ENCODE measurements at places on chromosomes 11 and 22.

GRCh38 chr22:37258005-37258752, 14.1 kb upstream of the RAC2 start:
- no peak for DNase-seq

DNA sequence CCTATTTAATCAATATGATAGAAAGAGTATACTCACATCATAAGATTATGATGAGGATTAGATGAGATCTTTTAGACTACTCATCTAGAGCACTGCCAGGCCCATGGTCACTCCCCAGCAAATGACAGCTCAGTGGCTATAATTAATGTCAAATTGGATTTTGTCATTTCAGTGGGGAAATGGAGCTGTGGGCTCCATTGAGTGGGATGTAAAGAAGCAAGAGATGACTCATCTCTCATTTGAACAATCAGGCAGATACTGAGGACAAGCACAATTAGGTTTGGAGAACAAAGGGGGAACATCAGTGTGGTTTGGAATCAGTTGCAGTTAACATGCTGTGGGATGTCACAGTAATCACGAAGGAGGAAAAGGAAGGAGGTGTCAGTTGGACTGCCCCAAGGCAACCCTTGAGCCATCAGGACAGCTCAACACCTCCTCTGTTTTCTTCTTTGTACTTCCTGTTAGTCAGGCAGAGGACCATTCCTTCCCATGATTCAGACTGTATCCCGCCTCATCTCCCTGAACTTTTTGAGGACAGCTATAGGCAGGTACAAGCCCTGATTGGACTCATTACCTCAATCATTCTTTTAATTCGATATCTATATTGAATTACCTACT, 473.7 kb upstream of the ISX start:
- no peak for DNase-seq

DNA sequence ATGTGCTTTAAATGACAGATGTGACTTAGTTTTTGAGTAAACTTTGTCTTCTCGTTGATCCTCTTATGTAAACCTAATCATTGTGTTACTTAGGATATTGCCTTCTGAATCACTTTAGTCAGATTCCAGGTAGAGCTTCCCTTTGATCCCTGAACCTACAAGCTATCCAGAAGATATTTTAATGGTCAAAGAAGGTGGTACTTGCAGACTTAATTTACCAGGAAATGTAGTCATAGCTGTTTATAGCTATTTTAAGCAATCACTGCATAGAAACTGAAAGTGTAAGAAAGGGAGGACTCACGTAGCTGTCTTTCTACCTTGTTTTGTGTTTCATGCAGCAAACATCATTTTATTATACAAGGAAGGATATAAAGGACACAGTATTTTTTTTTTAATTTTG, 189.5 kb downstream of the DDX10 start:
- no peak for DNase-seq

DNA sequence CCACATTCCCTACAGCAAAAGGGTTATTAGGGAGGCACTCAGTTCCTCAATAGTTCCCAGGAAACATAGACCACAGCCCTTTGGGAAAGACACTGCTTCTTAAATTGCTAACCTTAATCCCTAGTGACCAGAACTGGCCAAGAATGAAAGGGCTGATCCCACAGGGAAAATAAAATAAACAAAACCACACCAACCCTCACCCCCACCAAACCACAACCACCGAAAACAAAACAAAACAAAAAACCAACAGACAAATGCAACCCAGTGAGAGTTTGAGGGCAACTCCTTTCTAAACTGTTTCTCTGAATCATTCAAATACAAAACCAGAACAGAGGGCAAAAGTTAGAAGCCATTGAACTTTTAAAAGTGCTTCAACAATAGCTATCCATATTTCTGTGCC, 57.2 kb downstream of the NAV2 start:
- no peak for DNase-seq

DNA sequence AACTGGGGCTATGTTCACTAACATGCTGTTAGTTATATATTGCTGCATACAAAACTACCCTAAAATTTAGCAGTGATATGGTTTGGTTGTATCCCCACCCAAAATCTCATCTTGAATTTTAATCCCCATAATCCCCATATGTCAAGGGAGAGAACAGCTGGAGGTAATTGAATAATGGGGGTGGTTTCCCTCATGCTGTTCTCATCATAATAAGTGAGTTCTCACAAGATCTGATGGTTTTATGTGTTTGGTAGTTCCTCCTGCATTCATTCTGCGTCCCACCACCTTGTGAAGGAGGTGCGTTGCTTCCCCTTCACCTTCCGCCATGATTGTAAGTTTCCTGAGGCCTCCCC, 10.0 kb upstream of the PATL1 start:
- DNase-seq, result no peak

DNA sequence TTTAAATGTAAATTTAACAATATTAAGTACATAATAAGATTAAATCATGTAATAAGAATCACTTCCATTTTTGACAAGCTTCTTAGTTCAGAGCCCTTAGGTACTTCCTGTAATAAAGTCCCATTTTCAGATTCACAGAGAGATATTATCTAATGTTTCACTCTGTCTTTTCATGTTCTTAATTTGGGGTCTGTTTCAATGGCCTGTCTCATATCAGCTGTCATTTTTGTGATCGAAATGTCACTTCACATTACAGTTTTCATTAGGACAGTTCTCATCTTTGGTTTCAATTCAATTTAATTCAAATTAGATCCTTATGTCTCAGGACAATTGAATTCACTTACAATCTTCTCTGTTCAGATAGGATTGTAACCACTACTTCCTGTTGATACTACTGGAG, 22.6 kb upstream of the OLFML1 start:
- DNase-seq, result peak; percentile 8

DNA sequence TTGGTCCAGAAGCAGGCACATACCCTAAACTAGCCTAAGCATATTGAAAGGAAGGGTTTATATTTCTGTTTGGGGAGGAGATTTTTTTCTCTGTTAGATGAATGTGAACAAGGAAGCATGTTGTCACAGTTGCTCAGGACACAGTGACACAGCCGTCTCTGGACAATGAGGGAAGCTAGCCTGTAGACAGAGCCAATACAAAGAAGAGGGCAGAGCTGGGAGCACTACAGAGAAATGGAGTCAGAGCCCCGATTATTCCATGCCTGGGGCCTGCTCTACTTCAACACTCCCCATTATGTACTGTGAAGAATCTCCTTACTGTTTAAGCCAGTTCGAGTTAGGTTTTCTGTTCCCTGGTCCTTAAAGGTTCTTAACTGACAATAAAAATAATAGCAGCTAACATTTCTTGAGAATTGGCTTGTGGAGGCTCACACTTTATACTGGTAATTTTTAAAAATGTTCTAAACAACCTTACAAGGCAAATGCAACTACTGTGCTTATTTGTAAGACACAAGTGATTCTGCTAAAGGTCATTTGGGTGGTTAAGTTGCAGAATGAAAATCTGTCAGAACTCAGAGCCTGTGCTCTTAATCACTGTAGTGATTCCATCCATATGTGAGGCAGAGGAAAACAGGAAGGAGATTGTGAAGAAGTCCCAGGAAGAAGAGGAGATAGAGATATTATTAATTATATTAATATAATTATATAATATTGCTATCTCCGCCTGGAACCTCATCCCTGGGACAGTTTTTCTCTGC, 58.8 kb upstream of the RRAS2 start:
- no peak for DNase-seq

DNA sequence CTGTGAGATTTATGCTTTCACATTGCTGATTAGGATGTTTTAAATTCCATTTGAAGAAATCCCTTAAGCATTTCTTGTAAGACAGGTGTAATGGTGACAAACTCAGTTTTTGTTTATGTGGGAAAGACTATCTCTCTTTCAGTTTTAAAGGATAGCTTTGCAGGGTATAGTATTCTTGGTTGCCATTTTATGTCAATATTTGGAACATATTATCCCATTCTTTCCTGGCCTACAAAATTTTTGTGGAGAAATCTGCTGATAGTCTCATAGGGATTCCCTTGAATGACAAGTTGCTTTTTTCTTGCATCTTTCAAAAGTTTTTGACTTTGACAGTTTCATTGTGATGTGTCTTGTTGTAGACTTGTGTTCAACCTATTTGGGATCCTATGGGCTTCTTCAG, 28.8 kb downstream of the NAGA start:
- no peak for DNase-seq

- no peak for DNase-seq
Measured at GRCh38 chr11:119797736-119798135, 68.7 kb upstream of the NECTIN1 start.

GRCh38 chr11:109510316-109510715, 88.3 kb downstream of the C11orf87 start:
- no peak for DNase-seq

- DNase-seq, result no peak
Measured at GRCh38 chr11:45590743-45591142, 74.7 kb downstream of the CHST1 start.

DNA sequence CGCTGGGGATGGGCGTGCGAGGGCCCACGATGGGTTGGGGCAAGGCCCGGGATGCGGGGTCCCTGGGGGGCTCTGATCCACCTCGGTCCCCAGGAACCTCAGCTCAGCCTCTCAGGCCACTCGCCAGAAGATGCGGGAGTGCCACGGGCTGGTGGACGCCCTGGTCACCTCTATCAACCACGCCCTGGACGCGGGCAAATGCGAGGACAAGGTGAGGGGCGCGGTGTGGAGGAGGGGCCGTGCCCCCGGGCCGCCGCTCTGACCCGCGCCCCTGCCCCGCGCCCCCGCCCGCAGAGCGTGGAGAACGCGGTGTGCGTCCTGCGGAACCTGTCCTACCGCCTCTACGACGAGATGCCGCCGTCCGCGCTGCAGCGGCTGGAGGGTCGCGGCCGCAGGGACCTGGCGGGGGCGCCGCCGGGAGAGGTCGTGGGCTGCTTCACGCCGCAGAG, 6.3 kb downstream of the PKP3 start:
- DNase-seq, result no peak

GRCh38 chr11:70732881-70733196, 334.5 kb downstream of the CTTN start:
- no peak for DNase-seq

GRCh38 chr22:21018314-21018713, 3.3 kb downstream of the P2RX6 start:
- no peak for DNase-seq

- DNase-seq, result no peak
Measured at GRCh38 chr11:3217818-3218482, 663 bp downstream of the MRGPRG start.

GRCh38 chr22:49087716-49088601, 739.7 kb downstream of the BRD1 start:
- no peak for DNase-seq

GRCh38 chr11:120950880-120951279, 73.0 kb upstream of the TBCEL start:
- no peak for DNase-seq

- DNase-seq, result no peak
Measured at GRCh38 chr11:19200410-19201201, 1.2 kb downstream of the CSRP3 start.

GRCh38 chr11:16184588-16184987, 171.8 kb downstream of the SOX6 start:
- no peak for DNase-seq

GRCh38 chr11:113372309-113372708, 15.3 kb upstream of the ANKK1 start:
- DNase-seq, result no peak

DNA sequence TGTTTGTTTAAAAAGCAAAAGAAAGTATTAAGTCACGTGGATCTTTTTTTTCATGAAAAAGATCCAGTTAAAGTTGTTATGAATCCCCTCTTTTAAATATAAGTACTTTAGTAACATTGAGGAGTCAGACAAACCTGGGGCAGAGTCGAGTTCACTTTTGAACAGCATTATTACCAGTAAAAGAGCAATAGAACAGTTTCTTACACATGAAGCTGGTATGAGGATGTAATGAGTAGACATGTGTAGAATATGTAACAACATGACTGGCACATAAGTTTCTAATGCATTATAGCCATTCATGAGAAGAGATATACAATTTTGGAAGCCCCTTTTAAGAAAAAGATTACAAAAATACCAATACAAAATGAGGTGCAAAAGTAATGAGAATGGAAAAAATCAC, 7.6 kb upstream of the MUC15 start:
- no peak for DNase-seq

- no peak for DNase-seq
Measured at GRCh38 chr11:36475192-36475591, 34.9 kb downstream of the TRAF6 start.

DNA sequence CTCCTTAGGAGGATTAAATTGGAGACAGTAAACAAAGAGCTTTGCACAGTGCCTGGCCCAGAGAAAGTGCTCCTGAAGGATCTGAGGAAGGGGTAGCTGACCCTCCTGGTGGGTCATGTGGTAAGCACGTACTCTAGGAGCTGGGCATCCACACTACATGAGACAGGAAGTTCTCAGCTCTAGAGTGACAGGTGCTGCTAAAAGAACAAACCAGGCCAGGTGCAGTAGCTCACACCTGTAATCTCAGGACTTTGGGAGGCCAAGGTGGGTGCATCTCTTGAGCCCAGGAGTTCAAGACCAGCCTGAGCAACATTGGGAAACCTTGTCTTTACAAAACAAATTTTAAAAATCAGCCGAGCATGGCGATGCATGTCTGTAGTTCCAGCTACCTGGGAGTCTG, 13.1 kb downstream of the SLC43A1 start:
- DNase-seq, result no peak

- no peak for DNase-seq
Measured at GRCh38 chr22:42938449-42938848, 76.5 kb downstream of the PACSIN2 start.
